Omental fat pad (tissue), 4 donors: ENCODE measurements at places on chromosomes 1 and 21.

GRCh38 chr1:9859281-9860014 is 35.7 kb upstream of the CLSTN1 start:
- DNase-seq = no peak

- DNase-seq = no peak
These were observed 21.3 kb upstream of the COL16A1 start for GRCh38 chr1:31725134-31725533.

DNA sequence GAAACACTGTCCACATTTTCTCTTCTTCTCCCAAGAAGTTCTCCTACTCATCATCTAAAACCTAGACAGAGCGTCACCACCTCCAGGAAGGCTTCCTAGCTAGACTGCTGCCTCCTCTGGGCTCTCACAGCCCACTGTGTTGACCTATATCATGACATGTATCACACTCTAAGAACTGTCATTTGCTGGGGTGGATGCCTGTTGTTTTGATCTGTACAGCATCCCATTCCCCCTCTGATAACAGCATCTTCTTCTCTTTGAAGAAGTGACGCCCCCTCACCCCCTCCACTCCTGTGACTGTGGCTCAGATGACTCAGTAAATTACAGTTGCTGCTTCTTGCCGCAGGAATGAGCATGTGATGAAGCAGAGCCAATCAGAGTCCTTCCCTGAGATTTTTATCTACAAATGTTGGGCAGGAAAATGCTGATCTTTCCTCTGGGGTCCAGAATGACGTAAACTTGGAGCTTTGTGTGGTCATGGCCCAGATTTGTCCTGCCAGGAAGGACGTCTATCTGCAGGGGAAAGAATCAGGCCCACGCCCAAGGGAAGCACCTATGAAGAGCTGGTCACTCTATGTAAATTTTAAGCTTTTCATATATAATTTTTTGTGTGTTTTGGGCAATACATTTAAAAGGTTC is 28.0 kb upstream of the FOXO6 start:
- DNase-seq = no peak

GRCh38 chr1:183896466-183897048 is 91.6 kb downstream of the RGL1 start:
- no peak for DNase-seq

- DNase-seq = no peak
These were observed 215.5 kb downstream of the KCNJ6 start for GRCh38 chr21:37700641-37701202.

DNA sequence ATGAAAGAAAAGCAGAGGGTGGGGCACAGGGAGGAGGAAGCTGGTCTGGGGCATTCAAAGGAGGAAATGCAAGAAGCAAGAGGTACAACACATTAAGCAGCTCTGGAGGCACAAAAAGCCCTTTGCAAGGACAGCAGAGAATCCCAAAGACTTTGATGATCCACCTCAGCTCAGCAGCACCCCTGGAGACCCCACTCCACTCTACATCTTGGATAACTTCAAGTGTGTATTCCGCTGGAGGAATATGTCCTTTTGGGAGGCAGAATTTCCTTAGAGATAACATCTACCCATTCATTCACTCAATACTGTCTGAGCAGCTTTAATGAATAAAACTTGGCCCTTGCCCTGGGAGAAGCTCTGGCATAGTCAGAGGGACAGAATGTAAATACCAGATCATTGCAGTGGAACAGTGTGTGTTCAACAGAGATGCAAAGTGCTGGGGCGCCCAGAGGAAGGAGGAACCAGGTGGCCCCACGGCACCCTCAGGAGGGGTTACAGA is 599.7 kb downstream of the KIF26B start:
- DNase-seq = no peak

DNA sequence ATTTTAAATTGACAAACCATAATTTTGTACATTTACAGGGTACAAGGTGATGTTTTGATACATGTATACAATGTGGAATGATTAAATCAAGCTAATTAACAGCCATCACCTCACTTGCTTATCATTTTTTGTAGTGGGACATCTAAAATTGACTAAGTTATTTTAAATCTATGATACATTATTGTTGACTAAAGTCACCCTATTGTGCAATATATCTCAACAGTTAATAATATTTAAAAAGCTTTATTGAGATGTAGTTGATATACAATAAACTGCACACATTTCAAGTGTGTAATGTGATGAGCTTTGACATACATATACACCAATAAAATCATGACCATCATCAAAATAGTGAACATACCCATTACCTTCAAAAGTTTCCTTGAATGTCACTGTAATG is 242.5 kb upstream of the PLXNA2 start:
- DNase-seq = no peak

GRCh38 chr1:3312898-3313575 is 141.4 kb upstream of the ARHGEF16 start:
- DNase-seq = peak; percentile 89

- no peak for DNase-seq
These were observed 10.4 kb upstream of the FOXE3 start for GRCh38 chr1:47405697-47406096.

DNA sequence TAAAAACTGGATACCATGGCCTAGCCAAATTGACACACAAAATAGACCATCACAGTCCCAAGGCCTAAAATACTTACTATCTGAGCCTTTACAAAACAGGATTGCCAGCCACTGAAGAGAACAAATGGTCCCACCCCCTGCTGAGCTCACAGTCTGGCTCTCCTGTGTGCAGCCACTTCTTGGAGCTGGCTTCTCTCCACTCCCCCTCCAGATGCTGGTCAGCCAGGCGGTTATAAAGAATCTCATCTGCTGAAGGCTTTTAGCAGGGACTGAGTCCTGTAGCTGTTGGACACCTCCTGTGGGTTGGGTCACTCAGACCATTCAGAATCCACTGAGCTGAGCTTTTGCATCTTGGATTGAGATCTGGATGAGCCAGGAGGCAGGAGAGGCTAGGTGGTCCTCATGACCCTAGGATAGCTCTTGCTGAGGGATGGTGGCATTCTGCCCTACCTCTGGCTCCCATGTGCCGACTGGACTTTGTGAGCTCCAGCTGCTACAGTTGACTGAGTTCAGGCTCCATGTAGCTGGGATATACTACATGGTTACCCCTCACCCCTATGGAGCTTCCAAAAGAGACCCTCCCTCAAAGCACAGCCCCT is 16.1 kb downstream of the OXCT2 start:
- DNase-seq = no peak

DNA sequence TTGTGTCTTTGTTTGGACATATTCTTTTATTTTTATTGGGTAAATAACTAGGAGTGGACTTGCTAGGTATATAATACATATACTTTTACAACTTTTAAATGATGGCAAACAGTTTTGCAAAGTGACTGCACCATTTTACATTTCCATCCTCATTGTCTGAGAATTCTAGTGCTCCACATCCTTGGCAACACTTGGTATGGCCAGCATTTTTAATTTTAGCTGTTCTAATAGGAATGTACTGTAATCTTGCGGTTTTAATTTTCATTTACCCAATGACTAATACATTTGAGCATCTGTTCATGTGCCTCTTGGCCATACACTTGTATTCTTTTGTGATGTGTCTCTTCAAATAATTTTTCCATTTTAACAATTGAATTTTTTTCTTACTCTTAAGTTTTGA is 37.0 kb upstream of the ATP6V1G3 start:
- DNase-seq = no peak

DNA sequence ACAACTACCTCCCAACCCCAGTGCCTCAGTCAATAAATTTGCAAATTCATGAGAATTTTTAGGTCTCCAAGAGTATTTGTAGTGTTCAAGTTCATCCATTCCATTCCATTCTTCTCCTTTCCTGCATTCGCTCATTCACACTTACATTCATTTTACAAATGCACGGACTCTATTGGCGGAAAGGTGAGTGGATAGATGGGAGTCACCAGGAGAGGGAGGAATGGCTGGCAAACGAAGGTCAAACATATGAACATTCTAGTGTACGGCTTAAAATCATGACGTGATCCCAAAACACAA is 2.5 kb downstream of the LORICRIN start:
- DNase-seq = no peak

GRCh38 chr1:153534226-153534924 is 1.4 kb downstream of the S100A6 start:
- DNase-seq = no peak

DNA sequence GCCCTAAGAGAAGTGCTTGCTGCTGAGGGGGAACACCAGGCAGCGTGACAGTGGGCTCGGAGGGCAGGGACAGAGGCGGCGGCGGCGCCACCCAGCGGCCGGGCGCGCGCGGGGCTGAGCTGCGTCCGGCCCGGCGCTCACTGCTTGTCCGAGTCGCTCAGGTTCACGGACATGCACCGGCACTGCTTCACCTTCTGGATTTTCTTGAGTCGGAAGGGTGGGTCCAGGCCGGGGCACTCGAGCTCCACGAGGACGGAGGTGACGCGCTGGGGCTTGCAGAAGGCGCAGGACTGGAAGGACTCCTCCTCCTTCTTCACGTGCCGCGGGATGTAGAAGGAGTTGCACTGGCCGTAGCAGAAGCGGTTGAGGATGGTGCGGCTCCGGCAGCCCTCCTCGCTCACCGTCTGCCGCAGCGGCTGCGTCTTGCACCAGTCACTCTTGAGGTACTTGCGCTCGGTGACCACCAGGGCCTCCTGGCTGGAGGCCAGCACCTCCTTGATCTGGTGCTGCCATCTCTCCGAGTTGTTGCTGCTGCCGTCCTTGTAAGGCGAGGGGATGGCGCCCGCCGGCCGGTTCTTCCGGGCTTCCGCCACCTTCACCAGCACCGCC is 119.0 kb downstream of the GREM2 start:
- DNase-seq = no peak

DNA sequence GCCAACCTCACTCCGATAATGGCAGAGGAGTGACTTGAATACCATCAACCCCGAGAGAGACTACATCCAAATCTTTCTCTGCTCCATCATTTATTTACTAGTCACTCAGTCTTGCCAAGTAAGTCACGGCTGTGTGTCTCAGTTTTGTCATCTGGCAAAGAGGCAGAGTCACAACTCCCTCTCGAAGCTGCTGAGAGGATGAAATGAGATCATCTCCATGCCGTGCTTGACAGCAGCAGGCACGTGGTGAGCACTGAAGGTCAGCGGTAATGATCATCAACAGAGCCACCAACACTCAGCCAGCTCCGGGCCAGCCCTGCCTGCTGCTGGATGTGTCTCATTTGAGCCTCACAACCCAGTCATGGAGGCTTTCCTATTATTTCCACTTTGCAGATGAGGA is 19.9 kb downstream of the ALDH4A1 start:
- DNase-seq = no peak

DNA sequence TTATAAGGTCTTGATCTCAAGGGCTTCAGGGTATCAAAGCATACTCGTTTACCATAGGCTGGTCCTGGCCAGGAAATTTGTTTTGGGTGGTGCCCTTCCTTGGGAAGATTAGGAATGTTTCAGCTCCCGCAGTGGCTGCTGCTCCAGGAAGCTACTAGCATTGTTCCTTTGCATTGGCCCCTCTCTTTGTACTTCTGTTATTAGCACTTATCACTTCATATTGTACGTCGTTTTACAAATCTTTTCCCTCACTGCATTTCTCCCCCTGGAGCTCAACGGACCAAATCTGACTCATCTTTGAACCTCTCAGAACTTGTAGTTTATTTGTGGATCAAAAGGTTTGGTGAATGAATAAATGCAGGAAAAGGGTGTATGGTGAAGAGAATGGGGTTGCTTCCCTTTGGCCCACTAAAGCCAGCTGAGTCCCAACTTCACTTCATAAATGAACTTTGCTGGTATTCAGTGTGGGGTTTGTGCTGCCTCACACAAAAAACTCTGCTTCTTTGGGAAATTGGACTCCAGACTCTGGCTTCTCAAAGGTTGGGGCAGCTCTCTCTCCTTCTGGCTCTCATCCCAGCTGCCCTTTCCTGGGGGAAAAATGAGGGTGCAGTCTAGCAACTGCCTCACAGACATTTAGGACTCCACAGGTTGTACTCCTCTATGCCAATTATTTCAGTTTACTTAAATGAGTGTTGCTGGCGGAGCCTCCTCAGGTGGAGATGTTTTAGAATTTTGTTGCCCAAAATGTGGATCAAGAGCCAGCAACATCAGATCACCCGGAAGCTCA is 5.9 kb downstream of the GNAT2 start:
- DNase-seq = no peak

- DNase-seq = no peak
These were observed 41.0 kb downstream of the VCAM1 start for GRCh38 chr1:100760511-100760910.

GRCh38 chr21:37636152-37636860 is 269.7 kb downstream of the DYRK1A start:
- no peak for DNase-seq

DNA sequence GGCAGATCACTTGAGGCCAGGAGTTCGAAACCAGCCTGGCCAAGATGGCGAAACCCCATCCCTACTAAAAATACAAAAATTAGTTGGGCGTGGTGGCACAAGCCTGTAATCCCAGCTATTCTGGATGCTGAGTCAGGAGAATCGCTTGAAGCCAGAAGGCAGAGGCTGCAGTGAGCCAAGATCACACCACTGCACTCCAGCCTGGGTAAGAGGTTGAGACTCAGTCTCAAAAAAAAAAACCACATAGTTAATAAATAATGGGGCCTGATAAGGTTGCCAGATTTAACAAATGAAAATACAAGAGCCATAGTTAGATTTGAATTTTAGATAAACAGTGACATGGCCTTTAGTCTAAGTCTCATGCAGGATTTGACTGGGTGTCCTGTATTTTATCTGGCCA is 175.7 kb downstream of the ZZZ3 start:
- no peak for DNase-seq

- no peak for DNase-seq
These were observed 61.1 kb downstream of the FMN2 start for GRCh38 chr1:240152611-240153297.

GRCh38 chr1:3366126-3367051 is 88.1 kb upstream of the ARHGEF16 start:
- DNase-seq = no peak

DNA sequence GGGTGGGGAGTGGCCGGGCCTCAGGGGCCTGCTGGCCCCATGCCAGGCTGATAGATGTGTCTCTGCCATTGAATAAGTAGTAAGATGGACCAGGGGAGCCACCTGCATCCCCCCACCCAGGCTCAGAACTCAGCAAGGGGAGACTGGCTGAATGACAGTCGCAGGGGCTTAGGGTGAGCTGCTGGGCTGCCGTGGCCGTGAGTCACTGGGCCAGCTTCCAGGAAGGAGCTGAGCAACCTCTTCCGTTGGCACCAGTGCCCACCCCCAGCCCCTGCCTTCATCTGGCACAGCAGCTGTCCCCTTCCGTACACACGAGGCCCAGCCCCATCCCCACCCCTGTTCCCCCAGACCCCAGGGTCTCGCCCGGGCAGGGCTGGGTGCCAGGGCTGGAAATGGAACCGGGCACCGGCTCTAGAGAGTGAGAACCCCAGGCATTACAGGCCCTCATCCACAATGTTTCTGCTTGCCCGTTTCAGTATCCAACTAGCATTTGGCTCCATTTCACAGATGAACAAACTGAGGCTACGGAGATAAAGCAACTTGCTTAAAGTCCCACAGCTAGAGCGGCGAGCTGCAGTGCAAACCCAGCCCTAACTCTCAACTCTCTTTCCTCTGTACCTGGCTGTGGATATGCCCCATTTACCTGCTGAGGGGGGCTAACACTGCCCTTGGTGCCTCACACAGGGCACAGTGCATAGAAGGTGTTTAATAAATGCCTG is 10.2 kb downstream of the WNT4 start:
- no peak for DNase-seq
